IMR-90 (cell line): ENCODE measurements at places on chromosomes 1 and 21. TPM values are rescaled to one million over a fixed set of nuclear protein-coding genes. Genes with fewer than 3 reads are reported as not detected.

DNA sequence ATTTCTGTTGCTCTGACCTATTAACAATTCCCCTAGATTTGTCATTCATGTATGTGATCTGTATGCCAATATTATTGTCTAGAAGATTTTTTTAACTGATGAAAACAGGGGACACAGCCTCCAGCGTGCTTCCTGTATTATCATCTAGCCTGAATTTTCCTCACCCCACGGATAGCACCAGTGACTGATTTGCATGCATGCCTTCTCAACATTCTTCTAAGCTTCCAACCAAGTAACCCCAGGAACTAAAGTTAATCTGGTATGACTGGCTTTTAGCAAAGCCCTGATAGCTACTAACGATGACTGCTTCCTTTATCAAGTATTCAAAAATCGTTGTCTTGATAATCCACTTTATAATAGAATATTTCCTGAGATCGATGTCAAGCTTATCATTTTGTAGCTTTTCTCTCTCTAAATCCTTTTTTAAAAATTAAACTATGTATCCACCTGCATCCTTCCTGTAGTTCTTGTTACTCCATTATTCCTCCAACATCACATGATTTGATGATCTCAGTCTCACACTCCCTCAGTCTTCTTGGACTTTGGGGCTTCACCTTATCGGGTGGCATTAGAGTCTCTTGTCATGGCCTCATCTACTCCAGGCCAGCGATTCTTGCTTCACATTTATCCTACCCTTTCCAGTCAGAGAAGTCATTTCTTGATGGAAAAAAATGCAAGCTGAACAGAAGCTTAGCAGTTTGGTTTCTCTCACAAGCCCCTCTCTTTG is 19.0 kb downstream of the BCAR3 start:
- DNase-seq, result peak; percentile 38

Gene S100A6
- total RNA-seq, result 373 and 555 TPM in 2 replicates

Gene ADARB1
- total RNA-seq, result 39.7 and 39.8 TPM in 2 replicates

Gene HCN3
- 0.36 and 0.83 TPM in 2 replicates for total RNA-seq

- peak; percentile 63 for DNase-seq
These were observed 42.5 kb downstream of the KDM5B start for GRCh38 chr1:202765721-202766120.

GRCh38 chr1:90336552-90337324 is 341.8 kb downstream of the ZNF326 start:
- DNase-seq, result no peak

DNA sequence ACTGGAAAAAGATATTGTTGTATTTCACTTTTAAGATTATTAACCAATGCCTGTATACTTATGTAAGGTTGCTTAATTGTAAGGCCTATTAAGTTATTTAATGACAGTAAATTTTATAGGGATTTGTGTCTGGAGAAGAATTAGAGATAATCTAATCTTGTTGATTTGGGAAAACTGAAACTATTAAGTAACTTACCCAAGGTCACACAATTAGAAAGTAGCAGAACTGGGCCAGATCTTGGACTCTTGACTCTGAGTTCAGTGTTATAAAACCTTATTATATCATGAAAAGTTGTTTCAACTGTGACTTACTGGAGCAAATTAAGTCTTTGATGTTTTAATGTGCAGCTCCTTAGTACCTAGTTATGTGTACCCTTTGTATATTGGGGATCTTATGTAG is 38.5 kb downstream of the CAMTA1 start:
- no peak for DNase-seq

Gene NTPCR
- 13.3 and 16.4 TPM in 2 replicates for total RNA-seq

Gene KCNE2
- not detected in 2 replicates for total RNA-seq

- no peak for DNase-seq
These were observed 21.3 kb downstream of the ACOT11 start for GRCh38 chr1:54569339-54569738.

DNA sequence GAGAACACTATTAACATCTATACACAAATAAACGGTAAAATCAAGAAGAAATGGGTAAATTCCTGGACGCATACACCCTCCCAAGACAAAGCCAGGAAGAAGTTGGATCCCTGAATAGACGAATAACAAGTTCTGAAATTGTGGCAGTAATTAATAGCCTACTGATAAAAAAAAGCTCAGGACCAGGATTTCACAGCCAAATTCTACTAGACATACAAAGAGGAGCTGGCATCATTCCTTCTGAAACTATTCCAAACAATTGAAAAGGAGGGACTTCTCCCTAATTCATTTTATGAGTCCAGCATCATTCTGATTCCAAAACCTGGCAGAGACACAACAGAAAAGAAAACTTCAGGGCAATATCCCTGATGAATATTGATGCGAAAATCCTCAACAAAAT is 70.7 kb upstream of the FMO3 start:
- no peak for DNase-seq

GRCh38 chr1:145956361-145956760 is 1.5 kb downstream of the LIX1L start:
- DNase-seq, result no peak

DNA sequence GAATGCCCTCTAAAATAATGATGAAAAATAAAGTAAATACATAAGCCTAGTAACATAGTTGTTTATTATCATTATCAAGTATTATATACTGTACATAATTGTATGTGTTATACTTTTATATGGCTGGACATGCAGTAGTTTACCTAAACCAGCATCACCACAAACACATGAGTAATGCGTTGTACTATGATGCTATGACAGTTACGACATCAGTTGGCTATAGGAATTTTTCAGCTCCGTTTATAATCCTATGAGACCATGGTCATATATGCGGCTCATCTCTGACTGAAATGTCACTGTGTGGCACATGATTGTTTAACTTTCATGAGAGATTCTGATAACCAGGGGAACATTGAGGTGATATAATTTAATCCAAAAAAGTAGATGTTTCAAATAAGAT is 352.1 kb downstream of the ST6GALNAC3 start:
- DNase-seq, result peak; percentile 28

- peak; percentile 24 for DNase-seq
These were observed 9.9 kb upstream of the COG2 start for GRCh38 chr1:230632273-230632873.

DNA sequence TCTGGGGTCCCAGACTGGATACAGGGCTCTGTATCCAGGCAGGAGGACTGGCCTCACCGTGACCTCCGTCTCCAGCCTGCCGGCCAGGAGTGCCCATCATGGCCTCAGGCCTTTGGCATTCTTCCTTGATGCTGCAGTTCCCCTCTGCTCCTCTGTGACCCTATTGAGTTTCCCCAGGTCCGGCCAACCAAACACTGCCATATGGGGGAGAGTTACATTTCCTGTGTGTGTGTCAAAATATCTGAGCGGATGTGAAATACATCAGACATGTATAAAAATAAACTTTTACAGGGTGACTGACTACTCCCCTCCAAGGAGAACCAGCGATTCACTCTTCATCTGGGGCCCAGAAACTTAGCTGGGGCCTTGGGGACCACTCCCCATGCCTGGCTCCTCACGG is 10.2 kb upstream of the UBL4B start:
- peak; percentile 26 for DNase-seq

Gene LRRC39
- total RNA-seq, result 0.36 and 0.56 TPM in 2 replicates

- no peak for DNase-seq
These were observed 32.8 kb upstream of the PKP1 start for GRCh38 chr1:201250326-201251011.

- DNase-seq, result no peak
These were observed 16.0 kb upstream of the CD55 start for GRCh38 chr1:207305489-207305873.

Gene MCOLN2
- 0.54 and 1.1 TPM in 2 replicates for total RNA-seq

DNA sequence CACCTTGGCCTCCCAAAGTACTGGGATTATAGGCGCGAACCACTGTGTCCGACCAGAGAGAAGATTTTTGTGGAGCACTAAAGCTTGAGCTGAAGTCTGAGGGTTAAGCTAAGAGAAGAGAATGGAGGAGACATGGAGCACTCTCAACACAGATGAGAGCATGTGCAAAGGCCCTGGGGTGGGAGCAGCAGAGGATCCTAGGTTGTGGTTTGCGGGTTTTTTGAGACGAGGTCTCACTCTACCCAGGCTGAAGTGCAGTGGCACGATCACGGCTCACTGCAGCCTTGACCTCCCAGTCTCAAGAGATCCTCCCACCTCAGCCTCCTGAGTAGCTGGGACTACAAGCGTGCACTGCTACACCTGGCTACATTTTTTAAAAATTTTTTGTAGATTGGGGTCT is 30.5 kb downstream of the FBXO2 start:
- no peak for DNase-seq

GRCh38 chr1:47231301-47232186 is 481 bp downstream of the TAL1 start:
- DNase-seq, result peak; percentile 33

Gene SASS6
- total RNA-seq, result 2.7 and 5.0 TPM in 2 replicates

Gene SIM2
- 1.9 and 2.2 TPM in 2 replicates for total RNA-seq

- DNase-seq, result no peak
These were observed 45.9 kb upstream of the TENT5C start for GRCh38 chr1:117559985-117560384.

- DNase-seq, result peak; percentile 68
These were observed 37.5 kb downstream of the CTNNBIP1 start for GRCh38 chr1:9872430-9873165.

GRCh38 chr1:71780681-71781080 is 501.7 kb downstream of the NEGR1 start:
- DNase-seq, result peak; percentile 49
